ENCODE measurements at places on chromosomes 5 and 9. TPM values are rescaled to one million over a fixed set of nuclear protein-coding genes. Genes with fewer than 3 reads are reported as not detected.
A peak's percentile ranks its signal among the peaks of the same experiment; 100 is the strongest.

MARVELD2 gene
- total RNA-seq, result 3.2 TPM

FNIP1 gene
- 74.8 TPM for total RNA-seq

- no peak for DNase-seq
These were observed 574.9 kb upstream of the DMAC1 start for GRCh38 chr9:8374471-8374870.

DNA sequence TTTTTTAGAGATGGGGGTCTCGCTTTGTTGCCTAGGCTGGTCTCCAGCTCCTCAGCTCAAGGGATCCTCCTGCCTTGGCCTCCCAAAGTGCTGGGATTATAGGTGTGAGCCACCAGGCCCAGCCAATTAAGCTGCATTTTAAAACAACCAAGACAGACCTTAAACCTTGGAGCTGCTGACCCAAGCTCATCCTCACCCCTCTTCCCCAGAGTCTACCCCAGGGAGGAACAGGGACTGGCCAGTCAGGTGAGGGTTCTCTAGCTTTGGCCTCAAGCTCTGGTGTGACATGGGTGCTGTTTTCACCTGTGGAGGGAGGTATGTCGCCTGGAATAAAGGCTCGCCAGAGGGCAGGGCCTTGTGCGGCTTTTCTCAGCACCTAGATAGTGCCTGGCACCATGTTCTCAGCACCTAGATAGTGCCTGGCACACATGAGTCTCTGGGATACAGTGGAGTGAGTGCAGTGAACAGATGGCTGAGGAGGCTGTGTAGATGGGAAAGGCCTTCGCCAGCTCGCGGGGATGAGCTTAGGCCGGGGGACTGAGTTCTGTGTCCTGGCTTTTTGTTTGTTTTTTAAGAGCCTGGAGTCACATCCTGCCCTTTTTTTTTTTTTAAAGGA lies 7.4 kb downstream of the CDK9 start:
- DNase-seq, result no peak

CARTPT gene
- total RNA-seq, result not detected

- DNase-seq, result no peak
These were observed 266.3 kb downstream of the SEC61B start for GRCh38 chr9:99488131-99489059.

C1QTNF2 gene
- 27.8 TPM for total RNA-seq

- DNase-seq, result peak; percentile 91
These were observed 55.6 kb downstream of the ARHGEF37 start for GRCh38 chr5:149636861-149637246.

DNA sequence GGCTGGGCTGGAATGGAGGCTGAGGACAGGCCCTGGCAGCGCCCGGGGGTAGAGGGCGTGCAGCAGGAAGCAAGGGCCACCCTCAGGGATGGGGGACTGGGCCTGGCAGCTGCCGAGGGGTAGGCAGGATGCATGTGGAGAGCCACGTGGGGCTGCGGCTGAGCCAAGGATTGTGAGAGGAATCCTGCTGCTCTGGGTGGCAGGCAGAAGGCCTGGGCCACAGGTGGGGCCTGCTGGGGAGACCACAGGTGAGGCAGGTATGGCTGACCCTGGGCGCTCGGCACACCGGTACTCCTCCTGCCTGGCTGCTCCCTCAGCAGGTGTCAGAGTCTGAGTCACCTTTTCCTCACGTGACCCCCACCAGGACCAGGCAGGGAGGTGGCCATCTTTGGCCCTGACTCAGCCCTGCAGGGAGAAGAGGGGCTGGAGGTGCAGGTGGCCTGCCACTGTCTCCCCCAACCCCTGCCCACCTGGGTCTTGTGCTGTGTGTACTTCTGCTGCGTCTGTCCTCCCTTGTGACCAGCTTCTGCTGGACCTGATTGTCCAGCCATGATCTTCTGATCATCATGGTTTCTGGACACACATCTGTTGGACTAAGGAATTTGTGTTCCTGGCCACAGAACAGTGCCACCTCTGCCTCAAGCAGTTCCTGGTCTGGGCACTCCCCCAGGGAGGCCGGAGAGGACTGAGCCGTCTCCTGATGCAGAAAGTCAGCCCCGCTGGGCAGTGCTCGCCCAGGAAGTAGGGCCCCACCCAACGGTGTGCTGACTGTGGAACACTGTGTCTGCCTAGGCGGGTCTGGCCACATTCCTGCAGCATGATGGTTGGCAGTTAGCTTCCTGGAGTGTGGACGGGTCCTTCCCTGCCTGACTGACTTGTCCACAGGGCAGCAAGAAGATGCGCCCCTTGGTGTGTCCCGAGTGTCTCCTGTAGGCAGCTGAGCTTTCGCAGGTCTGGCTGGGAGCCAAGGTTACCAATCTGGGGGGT lies 6.4 kb downstream of the ARRDC1 start:
- DNase-seq, result peak; percentile 59

DNA sequence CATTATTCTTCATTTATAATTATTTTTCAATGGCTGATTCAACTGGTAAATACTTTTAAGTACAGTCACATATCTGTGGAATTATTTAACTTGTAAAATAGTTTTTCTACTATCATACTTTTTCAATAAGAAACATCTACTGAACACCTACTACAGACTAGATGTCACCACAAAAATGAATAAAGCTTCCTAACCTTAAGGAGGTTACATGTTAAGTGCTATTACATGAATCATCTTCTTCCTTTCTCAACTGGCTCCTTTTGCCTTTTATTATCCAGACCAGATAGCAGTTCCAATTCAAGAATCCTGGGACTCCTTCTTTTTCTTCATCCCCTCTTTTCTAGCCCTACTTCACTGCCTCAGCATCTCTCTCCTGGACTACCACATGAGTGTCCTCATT lies 4.7 kb downstream of the PGGT1B start:
- no peak for DNase-seq

DNA sequence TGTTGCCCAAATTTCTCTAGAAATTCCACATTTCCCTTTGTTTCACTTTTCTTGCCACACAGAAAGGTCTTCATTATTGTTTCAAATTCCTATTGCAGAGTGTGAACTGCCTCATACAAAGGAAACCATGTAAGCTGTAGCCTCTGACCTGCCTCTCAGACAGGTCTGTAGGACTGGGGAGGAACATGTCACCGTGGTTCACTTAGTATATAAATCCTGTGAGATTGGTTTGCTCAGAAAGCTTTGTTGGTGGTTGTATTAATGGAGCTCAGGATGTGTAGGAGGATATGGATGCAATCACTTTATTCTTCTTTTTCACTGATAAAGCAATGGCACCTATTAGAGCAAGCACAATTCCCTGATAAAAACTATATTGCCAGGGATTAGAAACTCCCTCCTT lies 4.2 kb downstream of the SGCD start:
- DNase-seq, result no peak

GRCh38 chr9:138118601-138119071 lies 241.1 kb downstream of the CACNA1B start:
- no peak for DNase-seq

DNA sequence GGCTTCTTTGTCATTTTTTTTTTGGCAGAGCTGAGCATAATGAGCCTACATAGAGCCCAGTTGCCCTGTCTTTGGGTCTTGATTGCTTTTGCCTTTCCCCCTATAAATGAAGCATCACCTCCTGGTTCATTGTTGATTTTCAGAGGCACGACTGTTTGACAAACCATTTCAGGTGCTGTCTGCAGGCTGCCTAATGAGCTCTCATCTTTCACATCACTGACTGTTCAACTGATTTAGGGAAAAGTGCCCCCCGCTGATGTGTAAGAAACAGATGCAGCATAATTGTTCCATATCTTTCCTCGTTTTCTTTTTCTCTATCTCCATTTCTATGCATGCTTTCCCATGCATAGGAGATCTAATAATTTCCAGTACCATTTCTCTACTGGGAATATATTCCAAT lies 338.6 kb downstream of the TMEM38B start:
- DNase-seq, result no peak

GABRG2 gene
- total RNA-seq, result not detected

TAF1L gene
- total RNA-seq, result 0.21 TPM

Data from tongue (tissue), 3 donors.